ENCODE measurements at places on chromosomes 6 and 20.

GRCh38 chr6:36692220-36692619, 5.4 kb upstream of the RAB44 start:
- DNase-seq: no peak

GRCh38 chr20:6339176-6339575, 216.3 kb upstream of the FERMT1 start:
- DNase-seq: no peak

- DNase-seq: no peak
These were observed 101.6 kb downstream of the TMEM200A start for GRCh38 chr6:130467146-130468050.

DNA sequence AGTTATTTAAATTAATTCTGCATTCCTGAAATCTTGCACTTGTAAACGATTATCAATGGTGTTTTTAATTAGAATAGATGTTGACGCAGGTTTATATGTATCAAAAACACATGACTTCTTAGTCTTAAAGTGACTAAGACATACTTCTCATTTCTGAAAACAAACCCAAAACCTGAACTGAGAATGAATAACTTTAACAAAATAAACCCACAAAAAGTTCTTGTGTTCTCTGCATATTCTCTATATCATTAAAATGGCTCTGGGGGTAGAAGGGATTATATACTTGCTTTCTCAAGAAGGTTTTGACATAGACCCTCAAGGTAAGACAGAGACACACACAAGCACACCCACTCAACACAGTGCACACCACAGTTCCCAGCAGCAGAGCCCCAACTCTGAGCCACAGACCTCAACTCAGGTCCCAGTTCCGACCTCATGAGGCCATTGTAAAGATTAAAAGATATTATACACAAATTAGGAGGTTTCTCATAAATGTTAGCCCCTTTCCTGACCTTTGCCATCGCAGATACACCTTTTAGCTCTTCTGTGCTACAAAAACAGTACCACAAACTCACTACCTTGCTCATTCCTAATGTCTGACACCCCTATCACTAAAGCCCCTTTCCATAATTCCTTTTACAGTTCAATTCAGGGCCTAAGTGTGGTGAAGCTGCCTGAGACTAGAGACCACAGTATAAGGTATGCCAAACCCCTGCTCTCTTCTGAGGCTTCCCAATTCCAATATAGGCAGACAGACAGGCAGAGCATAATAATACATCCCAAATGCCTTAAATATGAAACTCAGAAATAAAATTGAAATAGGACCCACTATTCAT, 267.8 kb downstream of the PTPRK start:
- DNase-seq: no peak

DNA sequence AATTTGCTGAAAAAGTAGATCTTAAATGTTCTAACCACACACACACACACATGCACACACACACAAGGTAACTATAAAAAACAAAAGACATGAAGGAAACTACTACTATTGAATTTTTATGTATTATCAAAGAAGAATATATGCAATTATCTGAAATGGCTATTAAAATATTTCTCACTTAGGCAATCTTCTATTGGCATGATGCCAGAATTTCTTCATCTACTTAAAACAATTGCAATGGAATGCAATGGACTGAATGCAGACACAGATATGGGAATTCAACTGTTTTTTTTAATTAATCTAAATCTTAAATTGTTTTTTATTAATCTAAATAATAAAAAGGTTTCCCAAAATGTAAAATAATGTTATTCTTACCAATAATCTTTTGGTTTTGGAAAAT, 152.6 kb upstream of the SMLR1 start:
- no peak for DNase-seq

GRCh38 chr20:2246069-2246491, 49.7 kb upstream of the TGM3 start:
- DNase-seq: no peak

- DNase-seq: no peak
These were observed 9.8 kb downstream of the RBM38 start for GRCh38 chr20:57400821-57401564.

DNA sequence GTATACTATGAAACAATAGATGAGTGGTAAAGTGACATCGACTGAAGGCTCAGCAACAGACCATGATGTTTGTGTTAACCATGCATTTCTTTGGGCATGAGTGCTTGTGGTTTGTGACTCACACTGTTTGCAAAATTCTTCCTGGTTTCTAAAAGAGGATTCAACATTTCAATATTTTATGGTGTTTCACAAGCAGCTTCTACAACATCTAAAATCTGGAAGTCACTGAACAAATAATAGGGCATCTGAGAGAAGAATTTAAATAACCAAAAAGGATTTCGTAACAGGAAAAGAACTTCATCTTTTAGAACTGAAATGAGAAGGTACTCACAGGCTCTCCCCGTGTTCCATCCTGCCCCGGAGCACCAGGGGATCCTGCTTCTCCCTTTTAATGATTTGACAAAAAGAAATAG, 146.2 kb downstream of the COL21A1 start:
- DNase-seq: no peak

GRCh38 chr20:19628570-19629134, 129.4 kb upstream of the RIN2 start:
- no peak for DNase-seq

DNA sequence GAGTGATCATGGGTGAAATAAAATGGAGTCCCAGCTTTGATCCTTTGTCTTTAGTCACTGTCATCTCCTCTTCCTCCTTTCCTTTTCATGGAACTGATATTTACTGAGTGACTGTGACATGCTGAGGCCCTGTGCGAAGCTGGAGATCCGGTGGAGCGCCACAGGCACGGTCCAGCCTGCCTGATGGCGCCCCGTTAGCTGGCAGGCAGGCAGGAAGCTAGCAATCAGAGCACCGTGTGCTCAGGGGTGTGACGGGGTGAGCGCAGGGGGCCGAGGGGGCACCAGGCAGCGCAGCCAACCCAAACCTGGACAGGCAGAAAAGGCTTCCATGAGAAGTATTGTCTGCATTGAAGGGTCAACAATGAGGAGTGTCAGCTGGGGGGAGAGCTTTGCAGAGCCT, 100.2 kb upstream of the AKAP12 start:
- DNase-seq: no peak
